Ovary (tissue), 10 donors: ENCODE measurements at places on chromosomes 3 and 15.

GRCh38 chr3:129015388-129016105 lies 14.4 kb downstream of the EFCC1 start:
- DNase-seq = no peak

GRCh38 chr15:38461066-38461833 lies 7.3 kb downstream of the FAM98B start:
- DNase-seq = no peak

GRCh38 chr3:190892395-190892902 lies 30.0 kb upstream of the GMNC start:
- no peak for DNase-seq

DNA sequence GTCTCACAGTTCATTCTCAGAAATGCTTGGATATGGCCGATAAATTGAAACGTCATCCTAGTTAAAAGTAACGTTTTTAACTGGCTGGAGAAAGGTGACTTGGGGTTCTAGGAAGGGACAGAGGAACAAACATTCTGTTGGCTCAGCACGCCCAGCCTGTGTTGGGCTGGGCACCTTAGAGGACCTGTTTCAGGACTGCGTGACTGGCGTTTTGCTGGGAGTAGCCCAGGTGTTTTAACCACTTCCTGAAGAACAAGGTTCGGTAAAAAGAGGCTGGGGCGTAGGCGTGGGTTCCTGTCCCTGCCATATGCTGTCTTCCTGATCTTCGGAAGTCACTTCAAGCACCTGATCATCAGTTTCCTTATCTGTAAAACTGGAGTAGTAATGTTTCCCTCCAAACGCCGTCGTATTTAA lies 1.1 kb upstream of the TLNRD1 start:
- no peak for DNase-seq

GRCh38 chr3:55247666-55248065 lies 239.4 kb downstream of the WNT5A start:
- no peak for DNase-seq

DNA sequence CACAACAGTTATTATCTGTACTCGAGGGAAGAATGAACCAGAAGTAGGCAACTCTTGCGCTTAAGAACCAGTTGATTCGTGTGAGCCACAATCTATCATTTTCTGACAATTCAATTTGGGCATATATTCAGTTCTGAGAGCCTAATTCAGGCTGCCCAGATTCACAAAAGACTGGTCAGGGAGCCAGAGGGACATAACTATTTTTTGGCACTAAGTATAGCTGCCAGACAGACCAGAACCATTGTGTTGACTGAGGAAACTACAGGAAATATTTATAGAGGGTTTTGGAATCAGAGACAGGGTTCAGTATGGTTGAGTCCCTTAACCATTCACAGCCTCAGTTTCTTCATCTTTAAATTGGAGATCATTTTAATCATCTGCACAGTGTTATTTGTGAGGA lies 226.7 kb downstream of the TAFA4 start:
- no peak for DNase-seq

GRCh38 chr3:143637133-143637532 lies 211.1 kb downstream of the SLC9A9 start:
- no peak for DNase-seq

DNA sequence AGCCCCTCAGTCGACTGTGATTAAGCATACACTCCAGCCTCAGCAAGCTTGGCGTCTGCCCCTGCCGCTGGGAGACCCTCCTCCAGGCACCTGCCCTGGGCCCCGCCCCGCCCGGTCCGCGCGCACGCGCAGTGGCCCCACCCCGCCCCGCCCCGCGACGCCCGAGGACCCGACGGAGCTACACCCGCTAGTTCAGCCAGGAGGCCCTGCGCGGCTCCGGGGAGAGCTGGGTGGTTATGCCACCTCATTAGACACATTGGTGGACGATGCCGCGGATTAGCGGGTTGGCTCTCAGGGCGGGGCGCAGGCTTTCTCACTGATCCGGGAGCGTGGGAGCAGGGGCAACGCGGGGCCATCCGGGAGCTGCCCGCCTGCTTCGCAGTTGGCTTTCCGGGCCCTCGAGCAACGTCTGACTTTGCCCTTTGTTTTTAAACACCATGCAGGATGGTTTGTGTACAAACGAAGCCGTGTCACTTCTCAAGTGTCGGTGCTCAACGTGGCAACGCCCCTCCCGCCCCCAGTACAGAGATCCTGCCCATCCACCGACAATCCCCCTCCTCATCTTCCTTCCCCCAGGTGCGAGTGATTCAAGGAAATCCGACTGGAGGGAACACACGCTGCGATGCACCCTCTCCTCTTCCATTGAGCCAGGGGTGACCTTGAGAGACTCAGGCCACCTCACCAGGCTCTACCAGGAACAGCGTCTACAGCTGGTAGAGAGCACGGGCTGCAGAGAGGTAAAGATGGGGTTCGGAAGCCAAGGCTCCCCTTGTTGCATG lies 109.3 kb downstream of the SHQ1 start:
- DNase-seq = no peak

GRCh38 chr15:38885001-38885400 lies 320.4 kb upstream of the RASGRP1 start:
- no peak for DNase-seq

DNA sequence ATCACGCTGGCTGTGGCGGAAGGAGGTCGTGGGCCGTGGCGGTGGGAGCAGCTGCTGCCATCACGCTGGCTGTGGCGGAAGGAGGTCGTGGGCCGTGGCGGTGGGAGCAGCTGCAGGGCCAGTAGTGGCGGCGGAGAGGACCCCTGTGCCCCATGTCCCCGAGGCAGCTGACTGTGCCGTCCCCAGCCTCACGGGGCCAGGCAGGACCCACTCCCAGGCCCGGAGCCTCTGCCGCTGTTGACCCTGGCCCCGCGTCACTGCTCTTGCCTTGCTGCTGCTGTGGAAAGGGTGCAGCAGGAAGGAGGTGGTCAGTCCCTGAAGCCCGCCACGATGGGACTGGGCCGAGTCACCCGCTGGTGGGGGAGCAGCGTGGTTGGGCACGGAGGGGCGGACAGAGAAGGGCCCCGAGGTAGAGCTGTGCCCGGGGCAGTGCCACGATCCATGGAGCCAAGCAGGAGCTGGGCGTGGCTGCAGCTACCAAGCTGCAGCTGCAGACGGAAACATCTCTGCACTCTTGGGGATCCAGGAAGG lies 71.2 kb downstream of the GLB1 start:
- DNase-seq = no peak

DNA sequence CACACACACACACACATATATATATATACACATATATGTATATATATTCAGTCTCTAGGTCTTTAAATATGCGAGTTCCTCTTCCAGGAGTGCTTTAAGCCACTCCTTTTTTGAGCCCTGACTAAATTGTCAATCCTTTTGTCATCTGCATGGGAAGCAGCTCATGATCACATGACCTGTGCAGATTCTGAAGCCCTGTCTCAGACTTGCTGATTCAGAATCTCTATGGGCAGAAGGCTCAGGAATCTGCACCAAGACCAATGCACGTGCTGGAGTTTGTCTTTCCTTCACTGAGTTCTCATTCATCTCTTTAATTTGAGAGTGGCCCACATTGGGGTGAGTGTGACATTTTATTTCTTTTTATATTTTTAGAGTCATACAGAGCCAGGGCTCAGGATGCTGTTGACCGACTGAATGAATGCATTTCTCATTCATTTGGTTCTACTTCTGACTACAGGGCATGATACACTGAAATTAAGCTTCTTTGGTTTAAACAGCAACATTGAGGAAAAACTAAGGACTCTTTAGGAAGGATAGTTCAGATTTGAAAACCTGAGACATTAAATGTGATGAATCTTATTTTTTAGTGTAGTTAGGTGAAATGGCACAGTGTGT lies 307.5 kb downstream of the EDEM1 start:
- no peak for DNase-seq

DNA sequence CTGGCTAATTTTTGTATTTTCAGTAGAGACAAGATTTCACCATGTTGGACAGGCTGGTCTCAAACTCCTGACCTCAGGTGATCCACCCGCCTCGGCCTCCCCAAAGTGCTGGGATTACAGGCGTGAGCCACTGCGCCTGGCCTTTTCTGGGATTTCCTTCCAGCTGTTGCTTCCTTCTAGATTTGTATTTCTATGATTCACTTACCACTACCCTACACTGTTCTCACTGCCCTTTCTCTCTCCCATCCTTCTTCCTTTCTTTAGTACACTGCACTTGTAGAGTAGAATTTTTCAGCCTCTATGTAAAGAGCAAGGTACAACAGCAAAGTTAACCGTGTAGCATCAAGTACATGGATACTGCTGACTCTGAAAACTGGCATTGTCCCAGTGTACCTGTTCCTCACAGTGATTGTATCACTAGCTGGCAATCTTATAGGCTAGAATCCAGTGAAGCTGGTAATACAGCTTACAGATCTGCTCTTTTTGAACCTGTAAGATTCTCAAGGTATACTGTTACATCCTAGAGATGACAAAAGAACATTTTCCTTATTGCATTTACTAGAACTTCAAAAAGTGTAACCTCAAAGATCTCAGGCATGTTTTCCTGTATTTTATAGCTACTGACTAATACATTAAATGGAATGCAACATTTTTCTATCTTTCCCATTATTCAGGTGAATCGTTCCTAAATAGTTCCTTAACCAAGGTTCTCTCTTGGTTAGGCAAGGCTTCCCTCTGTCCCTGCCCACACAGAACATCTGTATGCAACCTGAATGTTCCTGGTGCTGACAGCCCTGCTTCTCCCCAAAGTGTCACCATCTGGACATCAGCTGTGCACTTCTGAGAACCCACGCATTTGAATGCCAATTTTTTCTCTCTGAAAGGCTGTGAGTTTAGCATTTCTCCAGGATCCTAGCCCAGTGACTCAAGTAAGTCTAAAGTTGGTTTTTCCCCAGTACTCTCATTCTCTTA lies 74.1 kb upstream of the RAP2B start:
- no peak for DNase-seq

GRCh38 chr3:11201251-11202019 lies 47.1 kb downstream of the HRH1 start:
- DNase-seq = no peak

- peak; percentile 29 for DNase-seq
These were observed 171.2 kb downstream of the ADAMTS17 start for GRCh38 chr15:100170291-100171210.
